Cerebellar nuclear complex (tissue), 1 donor: ENCODE measurements at places on chromosomes 11 and 22.

DNA sequence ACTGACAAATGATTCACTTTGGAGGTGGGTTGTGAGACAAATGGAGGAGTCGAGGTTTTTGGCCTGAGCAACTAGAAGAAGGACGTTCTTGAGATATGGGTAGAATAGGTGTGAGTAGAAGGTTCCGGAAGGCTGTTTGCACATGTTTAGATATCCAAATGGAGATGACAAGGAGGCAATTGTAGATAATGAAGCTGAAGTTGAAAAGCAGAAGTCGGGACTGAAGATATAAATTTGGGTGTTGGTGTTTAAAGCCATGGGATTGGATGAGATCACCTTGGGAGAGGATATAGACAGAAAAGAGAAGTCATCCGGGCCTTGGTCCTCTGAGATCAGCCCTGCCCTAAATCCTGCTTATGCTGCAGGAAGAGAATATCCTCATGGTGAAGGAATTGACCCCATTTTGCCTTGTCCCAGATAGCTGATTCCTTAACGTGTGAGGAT, 75.5 kb upstream of the CD44 start:
- DNase-seq = no peak

DNA sequence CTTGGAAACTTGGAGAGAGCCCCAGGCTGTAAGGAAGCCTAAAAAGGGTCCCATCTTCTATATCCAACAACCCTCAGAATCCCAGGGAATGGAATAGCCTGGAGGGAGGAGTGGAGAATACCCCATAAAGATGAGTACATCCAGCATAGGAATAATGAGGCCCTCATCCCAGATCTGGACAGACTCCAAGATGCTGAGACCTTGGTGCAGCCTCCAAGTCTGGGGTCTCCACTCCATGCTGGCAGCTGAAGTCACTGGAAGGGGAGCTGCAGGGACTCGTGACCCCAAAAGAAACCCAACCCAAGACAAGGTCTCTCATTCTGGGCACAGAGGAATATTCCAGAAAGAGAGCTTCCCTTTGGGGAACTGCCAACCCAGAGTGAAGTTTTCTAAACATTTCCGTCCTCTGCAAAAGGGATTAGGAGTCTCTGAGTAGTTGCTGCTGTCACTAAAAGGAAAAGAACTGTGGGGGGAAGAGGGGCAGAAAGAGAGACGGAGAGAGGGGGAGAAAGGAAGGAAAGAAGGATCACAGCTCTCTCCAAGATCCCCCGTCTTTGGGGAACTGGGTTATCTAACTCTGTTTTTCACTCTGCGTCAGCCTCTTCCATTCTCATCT, 589 bp downstream of the SCGB1A1 start:
- DNase-seq = no peak

DNA sequence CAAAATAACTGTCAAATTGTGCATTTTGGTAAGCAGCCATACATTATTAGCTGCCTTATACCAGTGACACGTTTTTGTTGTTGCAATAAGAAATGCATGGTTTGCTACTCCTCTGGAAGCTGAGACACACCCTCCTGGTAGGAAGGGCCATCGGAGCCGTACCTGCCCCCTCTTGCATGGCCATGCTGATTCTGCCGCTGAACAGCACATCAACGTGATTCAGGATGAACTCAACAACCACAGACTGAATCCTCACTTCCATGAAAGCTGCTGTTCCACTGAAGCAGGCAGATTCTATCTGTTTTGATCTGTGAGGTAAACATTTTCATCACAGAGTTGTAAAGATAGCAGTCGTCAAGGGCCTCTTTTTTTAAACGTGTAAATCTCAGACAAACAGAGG, 38.6 kb upstream of the TP53AIP1 start:
- DNase-seq = no peak

GRCh38 chr11:57652662-57653061, 3.0 kb upstream of the YPEL4 start:
- no peak for DNase-seq

DNA sequence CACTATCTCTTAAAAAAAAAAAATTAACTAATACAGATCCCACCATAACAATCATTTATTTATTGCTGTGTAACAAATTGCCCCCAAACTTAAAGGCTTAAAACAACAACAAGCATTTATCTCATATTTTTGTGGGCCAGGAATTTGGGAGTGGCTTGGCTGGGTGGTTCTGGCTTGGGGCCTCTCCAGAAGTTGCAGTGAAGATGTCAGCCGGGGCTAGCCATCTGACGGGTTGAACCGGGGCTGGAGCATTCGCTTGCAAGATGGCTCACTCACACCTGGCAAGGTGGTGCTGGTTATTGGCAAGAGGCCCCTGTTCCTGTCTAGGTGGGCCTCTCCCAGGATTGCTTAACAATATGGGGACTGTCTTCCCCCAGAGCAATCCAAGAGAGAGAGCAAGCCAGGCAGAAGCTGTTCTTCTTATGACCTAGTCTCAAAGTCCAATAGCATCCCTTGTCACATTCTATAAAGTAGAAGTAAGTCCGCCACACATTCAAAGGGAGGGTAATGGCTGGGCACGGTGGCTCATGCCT, 29.5 kb downstream of the ACO2 start:
- no peak for DNase-seq

DNA sequence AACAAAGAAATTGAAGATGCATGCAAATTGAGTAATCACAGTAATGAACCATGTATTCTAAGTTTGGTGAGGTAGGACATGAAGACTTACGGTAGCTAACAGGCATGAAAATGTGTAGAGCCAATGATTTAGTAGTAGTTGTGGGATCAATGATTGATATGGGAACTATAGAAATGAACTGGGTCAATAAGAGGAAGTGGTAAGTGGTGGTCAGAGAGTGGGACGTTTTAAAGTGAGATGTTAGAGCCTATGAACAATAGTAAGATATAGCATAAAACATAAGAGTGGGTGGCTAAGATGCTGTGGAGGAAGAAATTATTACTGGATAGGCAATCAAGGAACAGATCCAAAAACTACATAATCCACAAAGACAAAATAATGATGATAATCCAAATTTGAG, 45.0 kb downstream of the DLG2 start:
- DNase-seq = no peak

DNA sequence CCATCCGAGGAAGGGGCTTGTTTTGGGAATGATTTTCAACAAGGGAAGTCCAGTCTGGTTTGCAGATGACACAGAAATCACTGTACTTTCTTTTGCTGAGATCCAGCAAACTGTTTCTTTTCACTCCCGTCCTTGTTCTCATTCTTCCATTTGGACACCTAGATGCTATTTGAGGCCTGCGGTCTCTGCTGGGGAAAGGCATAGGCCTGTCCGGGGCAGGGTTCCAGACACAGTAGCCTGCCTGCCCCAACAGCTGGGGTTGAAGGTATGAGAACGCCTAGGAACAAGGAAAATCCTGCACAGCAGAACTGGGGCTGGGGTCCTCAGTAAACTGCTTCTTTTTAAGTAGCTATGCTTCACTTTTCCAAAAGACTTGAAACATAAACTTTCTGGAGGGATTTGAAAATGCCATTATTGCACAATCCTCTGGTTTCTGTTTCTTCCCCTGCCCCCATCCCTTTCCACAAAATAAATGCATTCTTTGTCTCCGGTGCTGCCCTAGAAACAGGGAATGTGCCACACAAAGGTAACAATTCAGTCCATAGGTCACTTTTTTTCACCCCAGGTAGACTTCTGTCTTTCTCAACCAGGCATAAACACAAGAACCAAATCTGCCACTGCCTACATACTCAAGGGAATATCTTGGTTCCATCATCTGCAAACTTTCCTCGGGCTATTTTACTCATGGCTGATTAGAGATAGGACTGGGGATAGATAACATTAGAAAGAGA, 174.8 kb upstream of the MTMR2 start:
- DNase-seq = no peak

DNA sequence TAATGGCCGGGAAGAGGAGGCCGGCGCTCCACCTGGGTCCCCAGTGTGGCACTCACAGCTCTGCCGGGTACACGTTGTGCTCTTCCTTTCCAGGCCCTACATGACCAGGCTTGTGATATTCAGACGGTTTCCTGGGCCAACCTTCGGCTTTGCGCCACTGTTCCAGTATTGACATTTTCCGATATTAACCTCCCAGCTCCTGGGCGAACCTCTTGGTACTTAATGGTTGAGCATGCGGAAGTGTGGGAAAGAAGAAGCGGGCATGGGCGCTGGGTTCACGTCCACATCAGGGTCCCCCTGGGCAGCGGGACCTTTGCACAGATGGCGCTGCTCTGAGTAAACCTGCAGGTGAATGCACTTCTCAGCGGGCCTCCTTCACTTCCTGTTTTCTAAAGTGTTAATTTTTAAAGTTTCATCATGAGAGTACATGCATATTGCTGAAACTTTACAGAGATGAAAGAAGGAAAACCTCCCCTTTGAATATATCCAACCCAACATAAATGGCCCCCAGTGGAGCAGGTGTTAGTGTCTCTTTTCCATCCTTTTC, 286.7 kb downstream of the TBC1D22A start:
- no peak for DNase-seq

- DNase-seq = no peak
These were observed 960.1 kb downstream of the NTM start for GRCh38 chr11:132330515-132330914.

- DNase-seq = no peak
These were observed 40.2 kb downstream of the PDE2A start for GRCh38 chr11:72634016-72634415.

GRCh38 chr22:33844273-33844672, 76.0 kb downstream of the LARGE1 start:
- no peak for DNase-seq

DNA sequence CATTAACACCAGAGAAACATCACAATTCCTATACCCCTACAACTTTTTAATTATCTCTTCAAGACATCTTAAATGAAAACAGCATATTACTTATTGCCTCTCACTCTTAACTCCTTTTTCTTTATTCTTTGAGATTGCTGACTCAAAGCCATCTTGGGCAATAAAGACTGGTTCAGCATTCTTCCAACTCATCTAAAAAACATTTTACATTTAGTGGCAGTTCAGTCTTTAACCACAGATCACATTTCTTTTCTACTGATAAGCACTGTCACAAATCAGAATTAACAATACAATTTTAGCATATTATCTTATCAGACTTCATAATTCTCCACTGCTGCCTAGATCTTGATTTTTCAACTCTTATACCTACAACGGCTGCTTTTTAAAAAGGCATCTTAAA, 34.0 kb downstream of the SIK3 start:
- no peak for DNase-seq

- DNase-seq = no peak
These were observed 107.7 kb downstream of the CADM1 start for GRCh38 chr11:115396533-115396932.

DNA sequence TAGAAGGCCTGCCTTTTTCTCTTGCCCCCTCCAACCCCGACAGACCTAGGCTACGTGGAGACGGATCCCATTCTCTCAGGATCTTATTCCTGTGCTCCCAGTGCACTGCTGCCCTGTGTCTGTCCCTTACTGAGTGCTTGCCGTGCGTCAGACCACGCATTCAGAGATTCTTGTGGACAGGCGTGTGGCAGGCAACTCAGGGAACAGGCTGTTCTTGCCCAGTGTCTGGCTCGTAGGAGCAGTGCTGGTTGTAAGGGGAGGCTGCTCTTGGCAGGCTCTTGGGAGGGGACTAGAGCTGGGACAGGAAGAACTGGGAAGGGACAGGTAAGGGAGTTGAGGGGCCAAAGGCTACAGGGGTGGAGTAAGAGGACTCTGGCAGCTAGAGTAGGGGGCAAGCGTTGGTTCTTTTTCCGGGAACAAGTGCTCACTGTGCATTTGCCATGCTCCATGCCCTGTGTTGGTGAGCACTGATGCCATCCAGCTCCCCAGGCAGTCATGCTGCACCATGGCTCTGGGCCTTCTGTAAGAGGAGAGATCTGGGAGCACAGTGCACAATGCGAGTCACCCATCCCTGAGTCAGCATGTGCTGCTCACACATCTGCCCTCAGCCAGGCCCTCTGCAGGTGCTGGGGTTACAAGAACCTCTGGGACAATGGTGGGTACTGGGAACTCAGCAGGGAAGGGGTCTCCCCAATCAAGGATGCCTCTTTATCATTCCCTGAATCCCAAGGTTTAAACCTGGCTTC, 119.1 kb downstream of the TBC1D22A start:
- DNase-seq = no peak

GRCh38 chr11:99370549-99371216, 349.9 kb downstream of the CNTN5 start:
- no peak for DNase-seq

DNA sequence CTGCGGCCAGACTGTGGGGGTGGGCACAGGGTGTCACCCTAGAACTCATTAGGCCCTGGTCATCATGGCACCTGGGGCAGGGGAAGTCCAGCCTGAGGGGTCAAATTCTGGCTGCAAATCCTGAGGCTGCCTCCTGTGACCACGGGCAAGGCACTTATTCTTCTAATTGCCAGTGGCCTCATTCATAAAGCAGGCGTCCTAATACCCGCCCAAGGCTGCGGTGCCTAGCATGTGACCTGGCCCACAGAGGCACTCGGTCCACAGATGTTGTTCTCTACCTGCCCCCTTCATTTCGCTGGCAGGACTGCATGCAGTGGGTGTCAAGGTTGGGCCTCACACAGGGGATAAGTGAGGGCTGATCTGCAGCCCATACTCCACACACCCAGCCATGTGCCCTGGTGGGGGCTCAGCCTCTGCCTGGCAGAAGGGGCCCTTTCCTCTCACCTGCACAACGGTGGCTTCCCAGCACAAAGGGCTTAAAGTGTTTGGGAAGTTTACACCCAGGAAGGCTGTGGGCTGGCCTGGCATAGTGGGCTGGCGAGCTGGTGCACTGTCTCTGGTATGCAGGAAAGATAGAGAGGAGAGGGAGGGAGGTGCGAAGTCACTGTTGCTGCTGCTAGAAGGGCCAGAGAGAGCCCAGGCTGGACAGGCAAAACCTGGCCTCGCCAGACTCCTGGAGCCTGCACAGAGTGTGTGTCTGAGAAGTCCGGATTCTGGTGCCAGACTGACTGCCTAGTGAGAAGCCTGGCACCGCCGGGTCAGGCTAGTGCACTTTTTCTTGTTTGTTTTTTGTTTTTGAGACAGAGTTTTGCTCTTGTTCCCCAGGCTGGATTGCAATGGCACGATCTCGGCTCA, 3.2 kb downstream of the MPST start:
- no peak for DNase-seq

DNA sequence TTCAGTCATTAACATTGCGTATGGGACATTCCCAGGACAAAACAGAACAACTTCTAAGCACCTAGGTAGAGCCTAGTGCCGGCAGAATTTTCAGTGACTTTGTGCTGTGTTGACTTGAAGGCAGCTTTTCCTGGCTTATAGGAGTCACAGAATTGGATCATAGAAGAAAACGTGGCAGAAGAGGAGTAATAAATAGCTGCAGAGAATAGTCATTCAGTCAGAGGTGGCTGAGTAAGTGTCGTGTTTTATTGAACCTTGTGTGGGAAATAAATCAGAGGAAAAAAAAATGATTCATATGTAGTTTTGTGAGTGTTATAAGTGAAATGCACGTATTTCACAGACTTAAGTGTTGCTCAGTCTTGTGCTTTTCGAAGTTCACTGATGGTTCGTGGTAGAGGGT, 2.1 kb downstream of the BARX2 start:
- no peak for DNase-seq

GRCh38 chr11:8796941-8797340, 114.0 kb upstream of the AKIP1 start:
- no peak for DNase-seq
